ENCODE measurements at places on chromosomes 3 and 15. TPM values are rescaled to one million over a fixed set of nuclear protein-coding genes. Genes with fewer than 3 reads are reported as not detected.

The SLC25A20 gene
- polyA plus RNA-seq: 16.3 TPM

The MOBP gene
- 0.05 TPM for polyA plus RNA-seq

DNA sequence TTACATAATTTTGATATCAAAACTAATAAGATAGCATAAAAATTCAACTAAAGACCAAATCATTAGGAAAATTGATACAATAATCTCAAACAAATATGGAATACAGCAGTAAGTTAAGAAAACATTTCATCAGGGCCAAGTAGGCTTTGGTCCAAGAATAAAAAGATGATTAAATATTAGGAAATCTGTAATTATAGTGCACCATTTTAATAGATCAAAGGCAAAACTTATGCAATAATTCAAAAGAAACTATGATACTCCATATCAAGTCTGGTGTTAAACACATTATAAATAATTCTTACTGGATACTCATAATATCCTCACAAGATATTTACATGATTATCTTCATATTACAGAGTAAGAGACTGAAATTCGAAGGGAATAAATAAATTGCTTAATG lies 51.2 kb downstream of the THRB start:
- no peak for DNase-seq

The PCSK6 gene
- polyA plus RNA-seq: 9.8 TPM

The ILDR1 gene
- 0.49 TPM for polyA plus RNA-seq
